ENCODE measurements at places on chromosomes 11 and 22.
A peak's percentile ranks its signal among the peaks of the same experiment; 100 is the strongest.

GRCh38 chr11:83682611-83682973, 396.4 kb upstream of the CCDC90B start:
- DNase-seq: no peak

- no peak for DNase-seq
Observed at GRCh38 chr22:35140879-35141745, 75.2 kb downstream of the ISX start.

- DNase-seq: peak; percentile 4
Observed at GRCh38 chr11:73931039-73931645, 19.7 kb upstream of the DNAJB13 start.

DNA sequence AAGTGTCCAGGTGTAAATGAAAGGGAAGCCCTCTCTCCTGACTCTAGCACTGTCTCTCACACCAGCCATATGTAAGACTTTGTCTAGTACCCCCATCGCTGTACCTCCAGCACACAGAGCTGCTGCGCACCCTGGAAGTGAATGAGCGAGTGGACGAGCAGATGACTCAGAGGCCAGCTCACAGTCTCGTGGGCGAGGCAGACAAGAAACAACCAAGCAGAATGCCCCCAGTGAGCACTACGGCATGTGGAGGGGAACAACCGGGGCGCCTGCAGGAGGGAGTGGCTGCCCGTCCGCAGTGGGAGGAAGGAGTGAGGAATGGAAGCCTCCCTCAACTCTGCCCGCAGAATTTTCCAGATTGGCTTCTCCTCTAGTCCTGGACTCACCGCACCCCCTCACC, 46.4 kb downstream of the MCM5 start:
- DNase-seq: no peak

DNA sequence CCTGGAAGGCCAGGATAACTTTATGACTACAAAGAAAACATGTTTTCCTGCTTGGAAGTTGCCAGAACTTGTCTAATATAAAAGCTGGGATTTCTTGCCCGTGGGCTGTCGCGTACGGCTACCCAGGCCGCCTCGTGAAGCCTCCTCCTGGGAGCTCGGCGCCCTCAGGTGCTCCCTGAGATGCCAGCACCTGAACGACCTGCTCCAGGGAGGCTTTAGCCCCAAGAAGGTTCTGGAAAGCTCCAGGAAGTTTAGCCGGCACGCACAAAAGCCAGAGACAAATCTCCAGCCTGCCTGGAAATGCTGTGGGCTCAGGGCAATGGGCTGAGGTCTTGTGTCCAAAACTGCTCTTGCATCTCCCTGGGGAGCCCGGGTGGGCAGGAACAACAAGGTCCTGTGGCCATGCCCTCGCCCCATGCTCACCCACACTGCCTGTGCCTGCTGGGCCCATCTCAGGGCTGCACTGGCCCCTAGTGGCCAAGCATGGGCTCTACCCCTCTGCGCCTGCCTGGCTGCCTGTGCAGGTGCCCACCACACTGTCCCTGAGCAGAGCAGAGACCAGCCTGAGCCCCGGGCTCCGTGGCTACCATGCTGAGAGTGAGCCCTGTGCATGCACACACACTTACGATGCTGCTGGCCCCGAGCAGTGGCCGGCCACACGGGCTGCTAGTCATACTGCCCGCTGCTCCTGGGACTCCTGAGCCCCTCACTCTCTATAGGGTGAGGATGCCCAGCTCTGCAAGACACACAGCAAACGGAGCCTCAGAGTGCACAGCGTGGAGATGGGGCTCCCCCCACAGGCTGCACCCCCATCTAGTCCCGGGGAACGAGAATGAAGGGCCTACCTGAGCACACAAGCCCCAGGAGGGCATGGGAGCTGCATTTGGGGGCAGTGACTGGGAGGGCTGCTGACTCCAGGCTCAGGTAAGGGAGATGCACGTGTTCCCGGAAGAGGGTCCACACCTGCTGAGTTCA, 4.9 kb upstream of the CELSR1 start:
- peak; percentile 71 for DNase-seq

GRCh38 chr11:66457826-66458225, 8.9 kb upstream of the PELI3 start:
- no peak for DNase-seq

GRCh38 chr11:109972181-109972715, 120.9 kb upstream of the ZC3H12C start:
- DNase-seq: no peak

DNA sequence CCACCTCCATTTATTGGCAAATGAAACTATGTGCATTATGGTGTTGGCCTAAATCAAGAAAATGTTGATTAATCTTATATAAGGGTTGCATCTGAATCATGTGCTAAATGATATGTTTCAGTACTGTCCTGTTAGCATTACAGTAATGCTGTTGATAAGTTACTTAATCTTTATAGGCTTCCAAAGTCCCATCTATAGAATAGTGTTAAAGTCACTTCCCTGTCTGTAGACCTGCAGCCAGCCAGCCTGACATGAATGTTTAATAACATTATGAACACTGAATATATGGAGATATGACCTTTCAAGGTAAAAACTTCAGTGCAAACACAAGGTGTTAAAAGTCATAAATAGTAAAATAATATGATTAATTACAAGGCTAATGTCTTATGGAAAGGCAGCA, 3.6 kb upstream of the TOM1 start:
- no peak for DNase-seq

GRCh38 chr11:64457416-64458010, 98.6 kb downstream of the RPS6KA4 start:
- DNase-seq: no peak

- peak; percentile 49 for DNase-seq
Observed at GRCh38 chr22:38724926-38725571, 19.3 kb downstream of the GTPBP1 start.

DNA sequence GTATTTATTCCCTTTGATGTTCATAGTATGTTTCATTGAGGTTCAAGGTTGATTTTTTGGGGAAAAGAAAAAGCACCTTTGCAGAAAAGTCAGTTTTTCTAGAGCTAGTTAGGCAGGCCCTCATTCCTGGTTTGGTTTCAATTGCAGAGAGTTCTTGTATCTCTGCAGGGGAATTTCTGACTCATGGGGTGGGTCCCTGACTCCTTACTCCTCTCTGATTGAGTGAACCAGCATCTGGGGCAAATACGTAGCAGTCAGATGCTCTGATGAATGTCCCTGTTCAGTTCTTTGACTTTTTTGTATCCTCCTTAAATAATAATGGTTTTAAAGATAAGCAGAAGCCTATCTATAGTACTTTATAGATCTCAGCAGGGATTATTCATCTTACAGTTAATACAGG, 7.7 kb upstream of the NCR3LG1 start:
- DNase-seq: no peak

GRCh38 chr11:58898106-58898505, 41.2 kb upstream of the GLYATL1 start:
- DNase-seq: no peak

- no peak for DNase-seq
Observed at GRCh38 chr22:28821452-28821851, 21.1 kb upstream of the XBP1 start.

- no peak for DNase-seq
Observed at GRCh38 chr11:114181752-114182151, 114.4 kb upstream of the NNMT start.

DNA sequence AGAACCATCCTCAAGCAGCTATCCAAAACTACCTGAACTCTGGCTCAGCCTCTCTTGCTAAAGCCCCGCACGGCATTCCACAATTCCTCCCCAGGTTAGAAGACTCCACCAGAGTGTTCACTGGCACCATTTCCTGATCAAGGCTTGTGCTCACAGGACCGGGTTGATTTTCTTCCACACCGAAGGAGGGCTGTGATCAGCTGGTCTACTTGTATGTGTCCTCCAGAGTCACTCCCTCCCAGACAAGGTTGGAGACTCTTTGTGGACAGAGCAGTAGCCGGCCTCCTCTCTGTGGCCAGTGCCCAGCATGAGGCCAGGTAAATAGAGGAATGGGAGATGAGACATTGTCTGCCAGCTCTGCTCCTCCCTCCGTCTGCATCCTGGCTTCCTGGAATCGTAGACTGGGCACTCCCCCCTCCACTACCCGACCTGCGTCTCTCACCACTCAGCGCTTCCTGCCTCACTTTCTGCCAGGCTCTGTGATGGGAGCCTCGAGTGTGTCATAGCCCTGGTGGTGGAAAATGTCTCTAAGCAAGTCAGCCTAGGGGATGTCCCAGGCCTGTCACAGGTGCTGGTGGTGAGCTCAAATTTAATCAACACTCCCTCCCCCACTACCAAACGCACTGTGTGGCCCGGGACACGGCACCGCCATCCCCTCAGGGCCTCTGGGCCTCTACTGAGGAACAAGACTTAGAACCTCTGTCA, 12.5 kb upstream of the TMPRSS6 start:
- peak; percentile 94 for DNase-seq

DNA sequence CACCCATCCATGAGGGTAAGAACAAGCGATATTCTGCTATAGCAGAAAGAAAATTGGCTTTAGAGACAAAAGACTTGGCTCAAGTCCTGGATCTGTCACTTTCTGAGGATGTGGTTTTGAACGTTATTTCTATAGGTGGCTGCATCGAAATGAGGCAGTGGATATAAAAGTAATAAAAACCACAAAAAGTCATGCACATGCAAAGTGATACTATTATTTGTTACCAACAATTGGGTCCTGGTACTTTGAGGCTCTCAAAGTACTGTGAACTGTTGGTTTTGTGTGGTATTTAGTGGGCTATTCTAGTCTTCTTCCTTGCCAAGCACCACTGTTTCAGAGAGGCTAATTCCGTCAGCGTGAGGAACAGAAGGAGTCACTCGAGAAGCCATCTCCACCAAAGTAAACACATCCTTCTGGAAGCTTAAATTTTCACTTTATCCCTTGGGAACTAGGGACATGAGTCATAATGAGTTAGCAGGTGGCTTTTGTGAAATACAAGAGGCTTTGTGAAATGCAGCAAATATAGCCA, 13.1 kb downstream of the UBASH3B start:
- peak; percentile 26 for DNase-seq

DNA sequence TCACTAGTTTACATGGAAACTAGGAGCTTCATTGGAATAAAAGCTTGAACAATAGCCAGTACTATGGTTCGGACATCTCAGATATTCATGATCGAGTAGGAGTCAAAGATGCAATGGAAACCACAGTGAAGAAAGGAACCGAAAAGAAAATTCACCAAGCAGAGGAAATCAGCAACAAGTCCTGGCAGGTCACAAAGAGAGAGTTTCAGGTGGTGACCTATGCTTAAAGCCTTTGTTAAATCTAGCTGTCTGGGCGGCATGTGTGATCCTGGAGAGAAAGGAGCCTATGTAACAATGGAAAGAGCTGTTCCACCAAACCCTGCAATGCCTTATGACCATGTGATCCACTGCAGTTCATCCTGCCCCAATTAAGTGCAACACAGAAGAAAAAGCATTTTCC, 68.9 kb upstream of the POU2AF2 start:
- DNase-seq: no peak
